ENCODE measurements at places on chromosomes 1 and 21.

DNA sequence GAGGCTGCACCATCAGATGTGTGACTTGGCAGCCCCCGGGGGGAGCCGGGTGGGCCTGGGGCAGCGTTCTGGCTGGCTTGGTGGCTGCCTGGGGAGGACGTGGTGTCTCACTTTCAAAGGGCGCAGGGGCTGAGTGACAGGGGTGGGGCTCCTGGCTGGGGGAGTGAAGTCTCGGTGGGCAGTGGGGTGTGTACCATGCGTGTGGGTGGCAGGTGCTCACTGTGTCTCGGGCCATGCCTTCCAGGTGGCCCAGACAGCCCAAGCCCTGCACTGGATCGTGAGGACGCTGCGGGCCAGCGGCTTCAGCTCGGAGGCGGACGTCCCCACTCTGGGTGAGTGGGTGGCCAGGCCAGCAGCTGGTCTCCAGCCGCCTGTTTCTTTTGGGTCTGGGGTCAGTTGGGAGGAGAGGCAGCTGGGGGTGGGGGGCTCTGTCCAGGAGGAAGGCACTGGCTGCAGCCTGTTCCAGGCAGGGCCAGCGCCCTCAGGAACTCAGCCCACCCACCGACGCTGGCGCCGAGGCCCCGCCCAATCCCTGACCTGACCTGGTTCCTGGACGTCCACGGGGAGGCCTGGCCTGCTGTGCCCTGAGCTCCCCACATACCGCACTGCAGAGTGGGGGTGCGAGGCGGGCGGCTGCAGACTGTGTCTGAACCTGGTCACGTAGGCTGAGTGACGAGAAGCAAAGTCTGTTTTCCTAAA lies 30.6 kb upstream of the LRRC3 start:
- DNase-seq, result no peak

DNA sequence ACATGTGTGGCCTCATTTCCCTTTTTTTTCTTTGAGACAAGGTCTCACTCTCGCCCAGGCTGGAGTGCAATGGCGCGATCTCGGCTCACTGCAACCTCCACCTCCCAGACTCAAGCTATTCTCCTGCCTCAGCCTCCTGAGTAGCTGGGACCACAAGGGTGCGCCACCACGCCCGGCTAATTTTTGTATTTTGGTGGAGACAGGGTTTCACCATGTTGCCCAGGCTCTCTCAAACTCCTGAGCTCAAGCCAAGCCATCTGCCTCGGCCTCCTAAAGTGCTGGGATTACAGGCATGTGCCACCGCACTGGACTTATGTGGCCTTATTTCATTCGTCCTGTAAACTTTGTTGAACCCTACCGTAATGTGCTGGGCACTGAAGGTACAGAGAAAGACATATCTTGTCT lies 569 bp upstream of the WARS2 start:
- no peak for DNase-seq

GRCh38 chr1:39381839-39382238 lies 109.6 kb upstream of the BMP8A start:
- DNase-seq, result no peak

- no peak for DNase-seq
Observed at GRCh38 chr21:15408089-15408488, 321.7 kb upstream of the USP25 start.

- DNase-seq, result no peak
Observed at GRCh38 chr1:97603218-97603617, 317.6 kb downstream of the DPYD start.

DNA sequence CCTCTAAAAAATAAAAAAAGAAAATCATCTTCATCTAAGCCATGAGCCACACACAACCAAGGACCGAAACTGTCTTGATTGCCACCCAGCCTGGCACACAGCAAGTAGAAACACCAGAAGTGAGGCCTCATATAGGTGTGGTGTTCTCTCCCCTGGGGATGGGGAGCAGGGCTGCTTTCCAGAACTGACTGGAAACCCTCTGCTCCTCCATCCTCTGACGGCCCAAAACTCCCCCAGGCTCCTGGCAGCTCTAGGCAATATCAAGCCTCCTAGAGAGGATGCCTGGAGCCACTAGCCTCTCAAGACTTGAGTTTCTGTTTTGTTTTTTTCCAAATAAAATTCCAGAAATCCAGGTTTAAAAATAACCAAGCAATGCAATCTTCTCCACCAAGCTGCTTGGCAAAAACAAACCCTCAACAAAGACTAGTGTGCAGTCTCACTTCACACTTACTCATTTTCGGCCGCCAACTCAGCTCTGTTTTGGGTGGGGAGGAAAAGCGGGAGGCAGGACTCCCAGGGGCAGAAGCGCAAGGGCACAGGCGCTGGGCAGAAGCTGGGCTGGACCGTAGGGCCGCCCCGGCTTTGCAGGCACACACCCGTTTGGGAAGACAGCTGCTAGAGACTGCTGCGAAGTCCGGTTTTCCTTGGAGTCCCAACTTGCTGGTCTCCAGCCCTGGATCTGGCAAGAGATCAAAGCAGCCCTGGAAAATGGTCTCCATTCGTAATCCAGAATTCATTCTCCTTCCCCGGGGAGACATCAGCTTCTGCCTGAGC lies 78.2 kb upstream of the CAPZB start:
- peak; percentile 17 for DNase-seq
